Activated naive CD8-positive, alpha-beta T cell treated with anti-CD3 and anti-CD28 coated beads, Interleukin-2, amount 10 ng/mL, durations not matched to agents 7 days and 5 days (primary cell): ENCODE measurements at places on chromosomes 2 and 18. TPM values are rescaled to one million over a fixed set of nuclear protein-coding genes. Genes with fewer than 3 reads are reported as not detected.

The CNTNAP5 gene
- not detected for total RNA-seq

The CFAP53 gene
- total RNA-seq = 0.68 TPM

The DTNA gene
- total RNA-seq = not detected

The CRYGD gene
- total RNA-seq = not detected

The SANBR gene
- 7.0 TPM for total RNA-seq

The LPIN1 gene
- 70.9 TPM for total RNA-seq

The IKZF2 gene
- 18.7 TPM for total RNA-seq

- no peak for DNase-seq
These were observed 261.2 kb downstream of the SUCLG1 start for GRCh38 chr2:84197901-84198300.

- DNase-seq = no peak
These were observed 15.5 kb downstream of the NEURL3 start for GRCh38 chr2:96489663-96490062.

DNA sequence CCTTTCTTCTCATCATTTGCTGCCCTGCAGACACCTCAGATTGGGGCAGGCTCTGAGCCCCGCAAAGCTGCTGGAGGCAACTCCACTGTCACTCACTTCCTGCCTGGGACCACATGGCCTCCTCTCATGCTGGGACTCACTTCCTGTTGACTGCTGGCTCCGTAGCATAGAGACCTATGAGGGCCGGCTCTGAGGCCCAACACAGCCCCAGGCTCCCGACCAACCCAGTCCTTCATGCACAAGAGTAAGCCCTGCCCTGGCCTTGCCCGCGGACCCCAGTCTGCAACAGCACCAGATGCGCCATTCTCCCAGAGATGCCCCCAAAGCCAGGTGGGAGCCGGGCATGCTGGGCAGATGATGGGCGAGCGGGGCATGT, 55.7 kb downstream of the DNMT3A start:
- peak; percentile 77 for DNase-seq

DNA sequence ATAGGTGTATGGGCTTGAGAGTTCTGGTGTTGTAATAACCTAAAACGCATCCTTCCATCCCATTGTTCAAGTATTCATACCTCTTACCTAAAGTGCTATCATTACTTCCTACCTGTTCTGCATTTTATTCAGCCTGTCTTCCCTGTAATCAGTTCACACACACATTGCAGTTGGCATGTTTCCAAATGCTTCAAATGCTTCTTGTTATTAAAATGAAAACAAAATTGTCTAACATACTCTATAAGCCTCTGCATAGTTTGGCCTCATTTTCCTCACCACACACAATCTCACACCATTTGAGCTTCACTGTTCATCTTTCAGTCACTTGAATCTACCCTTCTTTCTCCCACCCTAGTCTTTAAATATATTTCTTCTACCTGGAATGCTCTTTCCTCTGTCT, 1178.2 kb upstream of the NRXN1 start:
- DNase-seq = no peak

- peak; percentile 84 for DNase-seq
These were observed at the start of gene MREG for GRCh38 chr2:216013080-216013909. TSS of gene MREG (minus strand) at chr2:216013551. CDS start at chr2:216013327, 224 bp downstream.

GRCh38 chr2:74227646-74228045, 29.2 kb downstream of the MTHFD2 start:
- DNase-seq = no peak

- DNase-seq = no peak
These were observed 328.2 kb downstream of the RND3 start for GRCh38 chr2:150159300-150159699.

DNA sequence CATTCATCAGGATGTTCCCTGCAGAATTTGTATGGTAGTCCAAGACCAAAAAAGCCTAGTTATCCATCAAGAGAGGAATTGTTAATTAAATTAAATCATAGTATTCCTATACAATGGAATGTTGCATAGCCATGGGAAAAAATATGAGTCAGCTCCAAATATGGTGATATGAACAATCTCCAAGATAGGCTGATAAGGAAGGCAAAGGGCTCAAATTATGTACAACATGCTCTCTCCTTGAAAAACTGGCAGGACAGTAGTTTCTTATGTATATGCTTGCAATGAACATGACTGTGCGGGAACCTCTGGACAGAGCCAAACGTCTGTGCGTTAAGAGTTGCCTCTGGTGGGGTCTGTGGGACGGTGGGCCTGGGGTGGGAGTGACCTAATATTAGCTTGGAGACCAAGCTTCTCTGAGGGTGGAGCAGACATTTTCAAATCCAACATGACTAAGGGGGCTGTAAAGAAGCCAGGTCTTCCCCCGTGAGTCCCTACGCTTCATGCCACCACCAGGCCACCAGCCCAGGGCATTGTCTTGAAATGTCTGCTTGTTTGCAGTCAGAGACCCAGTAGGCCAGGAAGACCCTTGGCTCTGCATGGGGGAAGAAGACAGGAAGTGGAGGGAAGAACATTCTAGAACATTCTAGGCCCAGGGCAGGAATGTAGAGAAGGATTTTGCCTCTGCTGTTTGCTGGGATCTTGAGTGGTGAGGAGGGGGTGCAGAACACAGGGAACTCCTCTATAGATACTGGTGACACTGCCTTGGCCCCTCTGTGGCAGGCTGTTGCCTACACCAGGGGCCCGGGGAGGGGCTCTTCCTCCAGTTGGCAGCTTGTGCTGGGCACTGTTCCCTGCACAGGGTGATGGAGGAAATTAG, 244.0 kb upstream of the HS6ST1 start:
- DNase-seq = no peak

DNA sequence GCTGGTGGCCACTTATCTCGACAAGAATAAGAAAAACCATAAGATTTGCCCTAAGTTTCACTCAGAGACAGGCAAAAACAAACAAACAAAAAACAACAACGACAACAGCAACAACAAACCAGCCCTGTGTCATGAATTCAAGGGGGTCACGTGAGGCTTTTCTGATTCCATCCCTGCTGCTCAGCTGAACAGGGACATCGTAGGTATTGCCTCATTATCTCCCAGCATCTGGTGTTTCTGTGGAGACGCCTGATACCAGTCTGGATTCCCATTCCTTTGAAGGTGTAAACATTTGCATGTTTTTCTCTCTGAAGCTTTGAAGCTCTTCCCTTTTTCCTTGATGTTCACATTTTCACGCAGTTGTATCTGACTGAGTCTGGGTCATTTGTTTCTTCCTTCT, 117.4 kb downstream of the KCNF1 start:
- no peak for DNase-seq

GRCh38 chr2:180505203-180505602, 475.2 kb upstream of the UBE2E3 start:
- DNase-seq = no peak

DNA sequence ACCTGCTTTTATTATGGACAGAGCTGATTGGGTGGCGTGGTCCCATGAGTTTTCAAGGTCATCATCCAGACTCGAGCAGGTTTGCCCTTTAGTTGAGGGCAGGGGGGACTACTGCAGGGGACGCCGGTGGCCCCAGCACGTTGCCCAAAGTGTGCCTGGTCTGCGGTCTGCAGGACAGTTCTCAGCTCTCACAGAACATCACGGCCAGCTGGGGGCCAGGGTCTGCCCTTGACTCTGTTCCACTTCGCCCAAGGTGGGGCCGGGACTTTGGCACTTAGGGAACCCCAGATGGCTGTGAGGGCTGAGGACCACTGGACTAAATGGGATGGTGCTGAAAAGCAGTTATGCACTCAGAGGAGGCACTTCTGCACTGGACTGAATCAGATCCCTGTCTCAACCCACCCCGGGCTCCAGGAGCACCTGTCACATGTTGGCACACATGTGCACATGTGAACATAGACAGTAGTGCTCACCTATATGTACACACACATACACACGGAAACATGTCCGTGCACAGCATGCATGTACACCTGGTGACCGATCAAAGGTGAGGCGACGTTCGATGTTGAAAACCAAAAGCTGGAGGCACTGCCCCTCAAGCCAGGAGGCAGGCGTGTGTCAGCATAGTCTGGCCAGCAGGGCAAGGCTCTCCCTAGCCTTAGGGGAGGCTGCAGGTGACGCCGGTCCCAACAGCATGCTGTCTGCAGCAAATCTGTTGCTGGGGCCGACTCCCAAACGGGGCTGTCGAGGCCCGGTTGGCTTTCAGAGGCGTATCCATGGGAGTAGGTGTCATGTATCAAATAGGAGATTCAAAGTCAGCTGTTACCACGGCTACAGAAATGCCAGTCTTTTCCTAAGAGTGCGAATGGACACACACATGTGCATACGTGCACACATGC, 10.2 kb downstream of the ANO7 start:
- no peak for DNase-seq

DNA sequence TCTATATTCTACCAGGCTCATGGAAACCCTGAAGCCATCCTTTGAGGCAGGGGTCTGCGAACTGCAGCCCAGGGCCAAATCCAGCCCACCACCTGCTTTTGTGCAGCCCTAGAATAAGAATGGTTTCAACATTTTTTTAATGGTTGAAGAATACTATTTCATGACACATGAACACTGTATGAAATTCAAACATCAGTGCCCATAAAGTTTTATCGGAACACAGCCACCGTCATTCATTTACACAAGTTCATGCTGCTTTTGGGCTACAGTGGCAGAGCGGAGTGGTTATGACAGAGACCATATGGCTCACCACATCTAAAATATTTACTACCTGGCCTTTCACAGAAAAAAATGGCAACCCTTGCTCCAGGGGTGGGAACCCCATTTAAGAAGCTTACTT, 124.2 kb upstream of the EPAS1 start:
- no peak for DNase-seq

- no peak for DNase-seq
These were observed 236.9 kb downstream of the AGPS start for GRCh38 chr2:177629357-177630024.

- no peak for DNase-seq
These were observed 11.8 kb downstream of the CHPF start for GRCh38 chr2:219531639-219532377.

GRCh38 chr2:31107591-31108300, 30.5 kb downstream of the GALNT14 start:
- DNase-seq = no peak

DNA sequence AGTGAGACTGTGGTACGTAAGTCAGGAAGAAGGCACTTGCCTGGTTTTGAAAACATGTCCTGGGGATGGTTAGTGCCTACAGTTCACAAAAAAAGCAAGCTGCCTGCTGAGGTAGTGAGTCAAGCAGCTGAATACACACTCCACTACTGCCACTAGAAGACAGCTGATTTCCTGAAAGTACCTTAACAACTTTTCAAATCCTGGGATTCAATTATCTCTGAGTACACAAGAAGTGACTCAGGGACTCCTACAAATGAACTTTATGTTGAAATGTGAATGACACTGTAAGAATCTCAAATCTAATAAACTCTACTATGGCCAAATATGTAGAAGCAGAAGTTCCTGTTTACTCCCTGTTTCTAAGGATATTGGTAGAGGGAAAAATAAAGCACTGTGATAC, 58.0 kb upstream of the ARL5A start:
- DNase-seq = no peak

GRCh38 chr2:158091647-158092046, 10.0 kb upstream of the UPP2 start:
- DNase-seq = no peak

- no peak for DNase-seq
These were observed 75.1 kb downstream of the ACOXL start for GRCh38 chr2:110807522-110807921.

DNA sequence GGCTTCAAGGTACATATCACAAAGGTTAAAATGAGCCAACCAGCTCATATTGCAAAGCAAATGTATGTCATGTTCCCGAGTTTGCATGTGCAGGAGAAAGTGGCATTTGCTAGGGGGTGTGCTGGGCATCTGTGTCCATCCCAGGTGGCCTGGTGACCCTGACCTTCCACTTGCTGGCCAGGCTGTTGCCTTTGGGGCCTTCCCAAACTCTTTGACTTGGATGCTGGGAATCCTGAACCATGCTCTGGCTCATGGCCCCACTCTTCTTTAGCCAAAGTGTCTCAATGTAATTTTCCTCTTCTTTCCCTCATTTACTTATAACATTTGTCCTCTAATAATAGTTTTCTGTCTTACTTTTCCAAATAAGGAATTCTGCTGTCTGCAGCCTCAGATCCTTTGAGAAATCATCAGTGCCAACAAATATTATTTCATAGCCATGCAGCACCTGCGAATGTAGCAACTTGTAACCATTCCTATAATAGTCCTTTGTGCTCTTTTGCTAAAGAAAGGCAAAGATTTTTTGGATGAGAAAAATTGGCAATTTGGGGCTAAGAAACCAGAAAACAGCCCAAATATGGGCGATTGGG, 64.2 kb downstream of the MTCL1 start:
- no peak for DNase-seq
